Esophagus squamous epithelium (tissue), 5 donors: ENCODE measurements at places on chromosomes 4 and X. TPM values are rescaled to one million over a fixed set of nuclear protein-coding genes. Genes with fewer than 3 reads are reported as not detected.

Gene LRIT3
- total RNA-seq: 0.15 TPM

Gene GRIA3
- 0.19 TPM for total RNA-seq

Gene F8A3
- 1.2 TPM for total RNA-seq

Gene NCAPG
- total RNA-seq: 3.8 TPM

Gene FGF16
- not detected for total RNA-seq

Gene FAM9B
- total RNA-seq: not detected

Gene ATP6AP2
- 68.5 TPM for total RNA-seq

Gene CNGA1
- 1.1 TPM for total RNA-seq

Gene FAM200B
- 32.3 TPM for total RNA-seq

GRCh38 chr4:95742179-95742578 lies 97.7 kb upstream of the PDHA2 start:
- no peak for DNase-seq

GRCh38 chr4:124092541-124092984 lies 620.0 kb downstream of the ANKRD50 start:
- DNase-seq: no peak

DNA sequence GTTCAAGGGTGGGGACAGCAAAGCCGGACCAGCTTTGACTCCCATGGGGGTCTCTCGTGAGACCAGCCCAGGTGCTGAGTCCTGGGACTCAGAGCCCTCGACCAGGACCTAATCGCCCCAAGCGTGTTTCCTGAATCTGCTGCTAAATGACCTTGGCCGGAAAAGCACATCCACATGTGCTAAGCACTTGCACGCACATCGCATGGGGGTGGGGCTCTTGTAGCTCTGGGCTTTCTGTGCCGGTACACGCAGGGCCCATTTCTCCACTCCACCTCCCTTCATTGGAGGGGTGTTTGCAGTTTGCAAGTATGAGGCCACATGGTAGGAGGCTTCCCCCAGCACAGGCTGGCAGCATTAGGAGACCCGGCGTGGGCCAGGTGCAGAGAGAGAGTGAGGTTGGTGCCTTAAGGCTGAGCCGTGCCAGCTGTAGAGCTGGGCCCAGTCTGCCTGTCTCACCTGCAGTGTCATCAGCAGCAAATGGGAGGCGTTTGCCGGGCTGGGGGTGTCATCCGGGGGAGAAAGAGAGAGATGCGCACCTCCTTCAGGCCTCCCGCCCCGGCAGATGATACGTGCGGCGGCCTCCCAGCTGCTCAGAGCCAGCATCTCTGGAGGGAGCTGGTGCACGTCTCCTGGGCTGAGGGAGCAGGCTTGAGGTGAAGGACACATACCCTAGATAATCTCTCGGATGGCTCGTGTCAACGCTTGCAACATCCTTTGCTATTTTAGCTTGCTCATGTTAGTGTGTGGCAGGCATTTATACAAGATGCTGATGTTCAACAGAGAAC lies 45.2 kb upstream of the CLCN4 start:
- no peak for DNase-seq

- no peak for DNase-seq
Observed at GRCh38 chr4:74772783-74773182, 21.5 kb downstream of the BTC start.

DNA sequence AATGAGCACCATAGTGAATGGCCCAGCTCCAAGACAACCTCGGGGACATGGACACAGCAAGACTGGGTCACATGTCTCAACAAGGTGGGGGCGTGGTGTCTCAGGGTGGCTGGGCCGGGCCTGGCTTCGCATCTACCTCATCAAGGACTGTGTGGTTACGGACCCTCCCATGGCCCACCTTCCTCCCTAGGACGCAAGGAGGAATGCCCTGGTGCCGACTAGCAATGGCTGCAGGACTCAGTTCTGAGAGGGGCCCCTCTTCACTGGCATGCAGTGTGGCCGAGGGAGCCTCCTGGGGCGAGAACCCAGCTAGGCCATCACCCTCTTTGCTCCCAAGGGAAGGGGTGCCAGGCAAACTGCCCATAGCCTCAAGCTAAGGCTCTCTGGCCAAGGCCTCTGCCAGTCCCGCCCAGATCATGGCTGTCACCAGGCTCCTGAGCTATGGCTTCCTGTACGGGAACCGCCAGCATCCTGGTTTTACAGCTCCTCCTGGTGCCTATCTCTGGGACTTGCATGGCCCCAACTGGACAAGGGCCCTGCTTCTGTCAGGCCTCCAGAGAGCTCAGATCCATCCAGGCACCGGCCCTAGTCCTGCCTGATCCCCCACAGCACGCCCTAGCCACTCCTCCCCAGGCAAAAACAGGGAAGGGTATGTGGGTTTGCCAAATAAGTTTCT lies 218.0 kb upstream of the AGTR2 start:
- DNase-seq: no peak

- DNase-seq: no peak
Observed at GRCh38 chr4:10240691-10241090, 124.1 kb upstream of the WDR1 start.

GRCh38 chrX:69121321-69122000 lies 43.8 kb downstream of the PJA1 start:
- no peak for DNase-seq

GRCh38 chr4:136643416-136643815 lies 888.9 kb downstream of the PCDH18 start:
- DNase-seq: no peak

- no peak for DNase-seq
Observed at GRCh38 chrX:48983081-48983480, 11.4 kb upstream of the KCND1 start.

GRCh38 chr4:112210777-112211176 lies 20.8 kb upstream of the AP1AR start:
- DNase-seq: no peak

- no peak for DNase-seq
Observed at GRCh38 chr4:172708184-172708583, 460.4 kb upstream of the GALNT7 start.

DNA sequence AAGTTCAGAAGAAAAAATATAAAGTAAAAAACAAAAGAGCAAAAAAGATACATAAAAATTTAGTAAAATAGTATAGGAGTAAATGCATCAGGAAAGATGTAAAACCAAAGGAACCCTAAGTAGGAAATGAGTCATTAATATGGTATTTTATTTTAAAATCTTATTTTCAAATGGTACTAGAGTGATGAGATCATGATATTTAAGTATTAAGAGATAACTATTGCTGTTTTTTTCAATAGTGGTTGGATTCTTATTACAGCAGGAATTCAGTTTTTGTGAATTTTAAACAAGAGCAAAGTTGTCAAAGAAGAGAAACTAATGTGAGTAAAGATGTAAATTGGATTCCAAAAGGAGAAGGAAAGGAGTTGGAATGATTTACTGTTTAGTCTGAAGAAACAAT lies 20.0 kb downstream of the EMCN start:
- no peak for DNase-seq

DNA sequence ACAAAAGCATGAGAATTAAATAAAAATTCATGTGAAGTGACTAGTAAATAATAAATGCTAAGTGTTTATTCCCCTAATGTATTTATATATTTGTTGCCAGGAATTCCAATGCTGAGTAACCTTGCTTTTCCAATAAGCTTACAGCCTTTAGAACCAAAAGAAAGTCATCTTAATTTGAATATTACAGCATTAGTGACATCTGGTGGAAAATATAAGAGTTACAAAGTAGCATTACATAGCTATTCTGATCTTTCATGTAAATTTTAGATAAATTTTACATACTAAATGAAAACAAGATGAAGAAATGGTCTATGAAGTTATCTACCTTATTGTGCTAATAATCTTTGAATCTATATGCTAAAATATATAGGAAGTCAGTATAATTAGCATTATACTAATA lies 10.4 kb downstream of the MAD2L1 start:
- DNase-seq: no peak

- DNase-seq: no peak
Observed at GRCh38 chr4:140556372-140557085, 12.2 kb downstream of the UCP1 start.

DNA sequence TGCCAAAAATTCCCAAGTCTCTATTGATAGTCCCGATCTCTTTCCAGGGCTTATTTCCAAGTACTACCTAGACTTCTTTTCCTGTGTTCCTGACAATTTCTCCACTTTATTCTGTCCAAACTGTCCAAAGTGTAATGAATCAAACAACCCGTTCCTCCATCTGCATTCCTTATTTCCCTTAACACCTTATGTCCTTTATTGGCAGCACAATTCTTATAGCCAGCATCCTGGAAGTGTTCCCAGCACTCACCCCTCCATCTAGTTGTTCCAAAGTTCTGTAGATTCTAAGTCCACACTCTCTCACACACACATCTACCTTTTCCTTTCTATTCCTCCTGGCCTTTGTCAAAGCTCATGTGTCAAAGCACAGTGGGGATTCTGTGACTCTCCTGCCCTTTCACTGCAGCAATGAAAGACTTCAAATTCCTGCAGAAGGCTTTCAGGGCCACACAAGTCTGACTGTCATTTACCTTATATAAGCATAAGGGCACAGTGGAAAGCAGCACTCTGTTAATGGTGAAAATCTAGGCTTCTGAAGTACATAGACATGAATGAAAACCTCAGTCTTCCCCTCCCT lies 22.1 kb downstream of the LIMCH1 start:
- no peak for DNase-seq

DNA sequence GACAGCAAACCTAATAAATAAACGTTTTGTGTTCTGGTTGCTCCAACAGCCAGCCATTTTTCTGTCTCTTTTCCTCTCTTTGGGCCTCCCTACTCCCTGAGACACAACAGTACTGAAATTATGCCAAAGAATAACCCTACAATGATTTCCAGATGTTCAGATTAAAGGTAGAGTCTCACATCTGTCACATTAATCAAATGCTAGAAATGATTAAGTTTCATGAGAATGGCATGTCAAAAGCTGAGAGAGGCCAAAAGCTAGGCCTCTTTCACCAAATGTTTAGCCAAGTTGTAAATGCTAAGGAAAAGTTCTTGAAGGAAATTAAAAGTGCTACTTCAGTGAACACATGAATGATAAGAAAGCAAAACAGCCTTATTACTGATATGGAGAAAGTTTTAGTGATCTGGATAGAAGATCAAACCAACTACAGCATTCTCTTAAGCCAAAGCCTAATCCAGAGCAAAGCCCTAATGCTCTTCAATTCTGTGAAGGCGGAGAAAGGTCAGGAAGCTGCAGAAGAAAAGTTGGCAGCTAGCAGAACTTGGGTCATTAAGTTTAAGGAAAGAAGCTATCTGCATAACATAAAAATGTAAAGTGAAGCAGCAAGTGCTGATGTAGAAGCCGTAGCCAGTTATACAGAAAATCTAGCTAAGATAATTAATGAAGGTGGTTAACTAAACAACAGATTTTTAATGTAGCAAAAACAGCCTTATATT lies 182.1 kb upstream of the NUDT6 start:
- no peak for DNase-seq

GRCh38 chrX:67784712-67785111 lies 240.9 kb downstream of the AR start:
- no peak for DNase-seq

DNA sequence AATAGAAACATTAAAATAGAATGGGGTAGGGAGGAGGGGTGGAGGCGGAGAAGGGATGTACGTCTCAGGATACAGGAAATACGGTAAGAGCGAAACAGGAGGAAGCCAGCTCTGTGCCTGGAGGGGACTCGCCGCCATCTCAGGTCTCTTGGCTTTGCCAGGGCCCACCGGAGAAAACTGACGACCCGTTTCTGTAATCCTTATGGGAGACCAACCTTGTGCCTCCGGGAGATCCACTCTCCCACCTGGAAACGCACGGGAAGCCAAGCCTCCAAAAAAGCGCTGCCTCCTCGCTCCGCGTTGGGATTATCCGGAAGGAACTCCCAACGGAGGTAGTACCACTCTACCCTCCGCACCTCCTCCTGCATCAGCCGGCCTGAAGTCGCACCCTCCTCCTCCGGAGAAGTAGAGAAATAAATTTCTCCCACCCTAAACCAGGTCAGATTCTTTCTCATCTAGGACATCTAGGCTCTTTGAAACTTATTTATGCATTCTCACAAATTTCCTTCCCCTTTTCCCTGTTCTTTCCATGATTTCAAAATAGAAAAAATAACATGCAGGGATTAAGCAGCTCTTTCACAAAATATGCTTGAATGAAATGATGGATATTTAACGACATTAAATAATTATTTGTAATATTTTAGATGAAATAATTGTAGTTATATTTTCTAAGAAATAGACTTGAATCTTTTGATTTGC lies at the start of gene NBDY:
Gene NBDY (plus strand): TSS at position 92 of the 699 bp plus-strand sequence. CDS start 111 bp downstream, at position 203.
- DNase-seq: no peak

GRCh38 chr4:89357340-89357739 lies 49.7 kb upstream of the GPRIN3 start:
- DNase-seq: no peak

DNA sequence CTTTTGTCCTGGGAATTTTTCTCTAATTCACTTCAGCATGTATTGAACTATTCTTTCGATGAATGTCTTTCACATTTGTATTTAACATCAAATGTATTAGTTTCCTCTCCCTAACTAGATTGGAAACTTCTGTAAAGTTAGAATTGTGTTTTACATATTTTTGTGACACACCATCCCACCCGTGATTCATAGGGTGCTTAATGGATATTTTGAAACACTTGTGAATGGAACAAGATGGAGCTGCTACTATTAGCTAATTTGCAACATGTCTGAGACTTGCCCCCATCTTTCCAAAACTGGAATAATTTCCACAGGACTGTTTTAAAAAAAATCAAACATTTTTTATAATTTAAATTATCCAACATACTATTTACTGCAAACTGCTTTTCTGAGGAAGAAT lies 30.2 kb upstream of the GNPDA2 start:
- no peak for DNase-seq

- no peak for DNase-seq
Observed at GRCh38 chr4:86026720-86027119, 333.1 kb downstream of the MAPK10 start.

GRCh38 chr4:137651128-137651527 lies 118.8 kb upstream of the PCDH18 start:
- no peak for DNase-seq

DNA sequence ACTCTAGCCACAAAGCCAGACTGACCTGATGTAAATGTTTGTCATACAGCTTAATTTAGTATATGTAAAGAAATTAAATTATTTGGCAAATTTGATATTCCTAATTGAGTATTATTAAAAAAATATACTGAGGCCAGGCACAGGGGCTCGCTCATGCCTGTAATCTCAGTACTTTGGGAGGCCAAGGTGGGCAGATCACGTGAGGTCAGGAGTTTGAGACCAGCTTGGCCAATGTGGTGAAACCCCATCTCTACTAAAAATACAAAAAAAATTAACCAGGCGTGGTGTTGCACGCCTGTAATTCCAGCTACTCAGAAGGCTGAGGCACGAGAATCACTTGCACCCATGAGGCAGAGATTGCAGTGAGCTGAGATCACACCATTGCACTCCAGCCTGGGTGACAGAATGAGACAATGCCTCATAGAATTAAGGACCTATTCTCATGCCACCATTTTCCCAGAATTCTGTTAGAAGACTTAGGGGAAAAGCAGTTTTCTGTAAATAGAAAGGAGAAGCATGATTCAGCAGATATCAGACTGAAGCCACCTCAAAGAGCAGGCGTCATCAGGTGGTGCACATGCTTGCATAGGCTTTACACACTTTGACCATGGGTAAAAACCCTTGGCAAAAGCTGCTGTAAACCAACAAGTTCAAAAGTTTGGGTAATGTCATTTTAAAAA lies 6.1 kb downstream of the UBQLN2 start:
- DNase-seq: no peak
